Activated CD4-positive, alpha-beta T cell treated with anti-CD3 and anti-CD28 coated beads for 4 hours (primary cell): ENCODE measurements at places on chromosomes 5 and 9.

DNA sequence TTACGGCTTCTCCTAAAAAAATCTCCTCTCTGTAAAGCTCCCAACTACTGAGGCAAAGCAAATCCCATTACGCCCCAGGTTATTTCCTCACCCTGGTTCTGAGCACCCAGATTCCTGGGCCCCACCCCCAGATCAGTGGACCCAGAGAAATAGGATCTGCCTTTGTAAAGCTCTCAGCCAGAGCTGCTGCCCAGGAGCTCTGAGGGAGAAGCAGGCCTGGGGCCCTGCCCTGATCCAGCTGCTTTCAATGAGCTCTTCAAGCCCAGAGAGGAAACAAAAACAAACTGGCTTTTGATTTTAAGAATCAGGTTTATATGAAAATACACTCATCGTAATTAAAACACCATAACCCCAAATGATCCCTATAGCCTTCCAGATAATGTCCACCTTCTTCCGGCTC, 124.5 kb downstream of the C5orf15 start:
- DNase-seq = no peak

DNA sequence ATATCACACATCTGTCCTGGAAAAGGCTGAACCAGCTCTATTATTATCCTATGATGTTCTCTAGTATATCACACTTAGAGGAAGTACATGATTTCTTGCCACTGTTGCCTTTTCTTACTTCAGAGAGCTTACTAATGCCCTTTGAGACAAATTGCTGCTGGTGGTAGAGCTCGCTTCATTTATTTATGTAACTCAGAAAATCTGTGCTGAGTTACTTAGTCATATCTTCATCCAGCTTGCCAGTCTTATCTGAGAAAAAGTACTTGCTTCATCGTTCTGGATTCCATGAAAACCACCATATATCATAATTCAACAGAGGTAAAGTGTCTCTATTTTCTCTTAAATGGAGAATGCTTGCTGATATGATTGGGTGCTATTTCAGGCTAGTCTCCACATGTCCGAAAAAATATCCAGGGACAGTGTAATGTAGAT, 26.6 kb downstream of the PTPDC1 start:
- no peak for DNase-seq

DNA sequence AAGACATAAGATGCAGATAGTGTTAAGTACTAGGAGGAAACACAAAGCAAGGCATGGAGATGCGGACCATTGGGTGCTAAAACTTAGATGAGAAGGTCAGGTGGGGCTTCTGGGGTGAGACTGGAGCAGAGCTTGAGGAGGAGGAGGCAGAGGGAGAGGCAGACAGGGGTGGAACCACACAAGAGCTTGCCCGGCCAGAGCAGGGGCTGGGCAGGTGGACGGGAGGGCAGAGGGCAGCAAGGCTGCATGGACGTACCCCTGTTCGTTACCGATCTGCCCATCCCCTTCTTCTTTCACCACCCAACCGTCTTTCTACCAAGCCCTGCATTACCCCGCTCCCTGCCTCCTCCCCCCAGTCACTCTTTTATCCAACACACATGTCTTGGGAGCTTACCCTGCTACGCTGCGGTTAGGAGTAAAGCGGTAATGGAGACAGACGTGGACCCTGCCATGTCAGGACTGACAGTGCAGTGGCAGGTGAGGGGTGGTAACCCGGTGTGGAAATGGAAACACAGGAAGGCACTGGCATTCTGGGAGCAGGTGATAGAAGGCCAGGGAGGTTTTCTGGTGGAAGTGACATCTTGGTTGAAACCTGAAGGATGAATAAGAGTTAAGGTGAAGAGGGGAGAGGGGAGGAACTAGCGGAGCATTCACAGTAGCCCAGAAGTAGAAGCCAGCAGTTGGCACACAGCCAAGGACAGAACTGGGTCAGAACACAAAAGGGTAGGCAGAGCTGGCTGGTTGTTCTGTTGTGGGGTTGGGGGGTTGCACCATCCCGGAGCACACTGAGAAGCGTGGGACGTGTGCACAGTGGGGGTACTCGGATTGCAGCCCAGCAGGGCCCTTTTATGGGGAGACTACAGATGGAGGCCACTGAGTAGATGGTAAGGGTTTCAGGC, 167.2 kb downstream of the CACNA1B start:
- DNase-seq = no peak

- DNase-seq = no peak
These were observed 19.7 kb downstream of the CPEB4 start for GRCh38 chr5:173907686-173908371.

DNA sequence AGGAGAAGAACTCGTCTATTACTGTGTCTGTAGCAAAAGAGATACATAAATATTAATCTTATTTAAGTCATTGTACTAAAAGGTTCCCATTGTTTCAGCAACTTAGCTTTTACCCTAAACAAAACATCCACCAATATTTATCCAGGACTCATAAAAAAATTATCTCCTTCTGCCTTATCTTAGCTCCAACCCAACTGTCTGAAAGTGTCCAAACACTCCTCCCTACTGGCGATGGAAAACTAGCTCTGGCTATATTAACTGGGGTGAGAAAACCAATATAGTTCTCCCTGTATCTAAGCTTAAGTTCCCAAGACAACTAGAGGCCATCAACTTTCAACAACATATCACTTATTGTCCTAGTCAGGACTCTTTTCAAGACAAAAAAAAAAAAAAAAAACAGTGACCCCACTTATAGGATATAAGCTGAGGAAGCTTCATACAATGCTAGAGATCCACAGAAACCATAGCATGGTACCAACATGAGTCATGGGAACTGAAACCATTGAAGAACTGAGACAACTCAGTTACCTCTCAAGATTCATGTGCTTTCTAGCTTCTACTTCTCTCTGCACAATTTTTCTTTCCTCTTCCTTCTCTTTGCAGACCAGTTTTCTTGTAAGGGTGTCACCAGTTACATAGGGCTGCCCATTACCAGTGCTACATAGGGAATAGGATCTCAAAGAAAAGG, 150.7 kb upstream of the RASA1 start:
- DNase-seq = no peak

- no peak for DNase-seq
These were observed 18.2 kb downstream of the SLC22A5 start for GRCh38 chr5:132387640-132388117.

DNA sequence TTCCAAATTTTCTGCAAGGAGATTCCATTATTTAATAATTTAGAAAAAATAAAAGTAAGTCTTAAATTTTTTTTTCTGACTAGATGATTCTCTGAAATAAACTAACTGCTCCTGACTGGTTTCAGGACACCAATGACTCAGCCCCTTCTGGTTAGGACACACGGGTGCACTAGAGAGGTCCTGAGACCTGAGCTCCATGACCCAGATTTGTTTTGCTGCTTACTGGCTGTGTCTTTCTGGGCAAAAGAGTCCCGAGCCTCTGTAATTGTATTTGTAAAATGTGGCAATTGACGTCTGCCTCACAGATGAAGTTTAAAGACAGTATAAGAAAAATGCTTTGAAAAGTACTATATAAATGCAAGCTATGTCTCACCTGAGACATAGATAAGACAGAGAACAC, 89.1 kb downstream of the SLC24A2 start:
- DNase-seq = no peak

GRCh38 chr9:113875459-113876150, 504 bp upstream of the ZNF618 start:
- DNase-seq = no peak

DNA sequence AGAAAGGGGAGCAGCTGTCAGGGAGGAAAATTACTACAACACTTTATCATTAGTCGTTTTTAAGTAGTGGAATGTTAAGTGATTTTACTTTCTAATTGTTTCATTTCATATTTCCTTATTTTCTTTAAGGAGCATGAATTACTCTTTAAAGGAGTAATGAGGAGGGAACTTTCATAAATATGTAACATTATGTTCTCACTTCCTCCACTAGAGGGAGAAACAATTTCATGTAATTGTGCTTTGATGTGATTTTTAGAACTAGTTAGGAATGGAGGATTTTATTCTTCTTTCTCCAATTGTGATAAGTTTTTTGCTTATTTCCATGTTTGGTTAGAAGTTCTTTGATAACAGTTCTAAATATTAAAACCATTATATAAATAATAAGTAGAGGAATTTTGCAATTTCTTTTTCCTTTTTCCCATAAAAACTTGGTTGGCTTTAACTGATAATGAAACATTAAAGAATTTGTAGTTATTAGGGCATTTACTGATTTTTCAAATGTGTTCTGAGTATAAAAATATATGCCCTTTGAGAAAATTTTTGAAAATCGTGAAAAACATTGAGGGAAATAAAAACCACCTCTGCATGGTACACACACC, 25.6 kb downstream of the CEP78 start:
- no peak for DNase-seq

GRCh38 chr9:136995362-136995761, 1.0 kb downstream of the CLIC3 start:
- no peak for DNase-seq

GRCh38 chr9:28888806-28889205, 1315.5 kb upstream of the C9orf72 start:
- no peak for DNase-seq

DNA sequence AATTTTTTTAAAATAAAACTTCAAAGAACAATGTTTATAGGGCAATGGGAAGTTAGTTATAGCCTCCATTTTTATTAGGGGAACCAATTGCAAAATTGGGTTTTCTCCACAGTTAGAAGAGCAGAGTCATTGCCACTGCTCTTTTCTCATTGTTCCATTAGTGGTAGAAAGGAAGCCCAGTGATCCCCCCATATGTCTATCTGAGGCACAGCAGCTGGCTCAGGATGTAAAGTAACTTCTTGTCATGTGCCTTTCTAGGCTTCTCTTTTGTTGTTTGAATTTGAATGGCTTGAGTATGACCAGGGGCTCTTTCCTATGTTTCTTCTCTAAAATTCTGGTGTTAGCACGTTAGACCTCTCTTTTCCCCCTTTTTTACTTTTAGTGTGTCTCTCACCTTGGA, 61.2 kb downstream of the UBAP1 start:
- no peak for DNase-seq

DNA sequence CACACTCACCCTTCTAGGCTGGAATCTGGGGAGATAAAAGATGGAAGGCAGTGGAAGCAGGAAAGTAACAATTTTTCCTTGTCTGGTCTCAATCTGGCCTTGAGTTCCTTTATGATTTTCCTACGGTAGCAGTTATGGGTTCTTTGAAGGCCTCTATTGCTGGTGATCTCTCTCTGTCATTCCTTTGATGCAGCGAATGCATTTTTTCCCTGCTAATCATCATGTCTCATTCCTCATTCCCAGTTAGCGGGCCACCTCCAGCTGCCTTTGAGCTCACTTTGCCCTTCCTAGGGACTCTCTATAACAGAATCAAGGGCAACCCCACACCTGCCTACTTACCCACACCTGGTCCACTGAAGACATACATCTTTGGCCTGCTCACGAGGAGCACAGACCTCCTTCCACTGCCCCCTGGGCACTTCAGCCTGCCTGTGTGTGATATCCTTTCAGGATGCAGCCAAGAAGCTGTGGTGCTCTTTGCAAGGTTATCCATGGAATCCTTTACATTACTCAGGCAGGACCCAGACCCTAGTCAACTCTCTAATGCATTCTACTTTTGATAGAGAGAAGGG, 191.7 kb downstream of the DRD1 start:
- DNase-seq = no peak

DNA sequence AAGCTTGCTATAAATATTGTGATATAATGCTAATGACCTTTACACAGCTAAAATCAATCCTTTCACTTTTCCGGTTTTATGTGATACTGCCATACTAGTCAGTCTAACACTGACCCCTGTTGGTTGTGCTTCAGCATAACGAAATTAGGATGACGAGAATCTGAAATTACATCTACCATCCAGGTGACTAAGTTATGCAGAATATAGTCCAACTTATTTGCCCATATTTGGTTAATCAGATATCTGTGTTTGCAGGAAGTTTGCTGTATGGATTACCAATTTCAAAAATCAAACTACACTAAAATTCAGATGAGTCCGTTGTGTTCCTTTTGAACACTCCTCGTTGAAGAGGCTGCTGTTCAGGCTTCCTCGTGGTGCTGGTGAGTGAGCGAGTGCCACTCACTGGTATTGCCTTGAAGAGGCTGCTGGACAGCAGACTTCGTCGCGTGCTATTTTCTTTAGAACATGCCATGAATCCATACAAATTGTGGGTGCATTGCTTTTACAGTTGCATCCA, 32.5 kb downstream of the TENT4A start:
- DNase-seq = peak; percentile 33

- no peak for DNase-seq
These were observed 456.3 kb downstream of the HINT1 start for GRCh38 chr5:130708754-130709153.

DNA sequence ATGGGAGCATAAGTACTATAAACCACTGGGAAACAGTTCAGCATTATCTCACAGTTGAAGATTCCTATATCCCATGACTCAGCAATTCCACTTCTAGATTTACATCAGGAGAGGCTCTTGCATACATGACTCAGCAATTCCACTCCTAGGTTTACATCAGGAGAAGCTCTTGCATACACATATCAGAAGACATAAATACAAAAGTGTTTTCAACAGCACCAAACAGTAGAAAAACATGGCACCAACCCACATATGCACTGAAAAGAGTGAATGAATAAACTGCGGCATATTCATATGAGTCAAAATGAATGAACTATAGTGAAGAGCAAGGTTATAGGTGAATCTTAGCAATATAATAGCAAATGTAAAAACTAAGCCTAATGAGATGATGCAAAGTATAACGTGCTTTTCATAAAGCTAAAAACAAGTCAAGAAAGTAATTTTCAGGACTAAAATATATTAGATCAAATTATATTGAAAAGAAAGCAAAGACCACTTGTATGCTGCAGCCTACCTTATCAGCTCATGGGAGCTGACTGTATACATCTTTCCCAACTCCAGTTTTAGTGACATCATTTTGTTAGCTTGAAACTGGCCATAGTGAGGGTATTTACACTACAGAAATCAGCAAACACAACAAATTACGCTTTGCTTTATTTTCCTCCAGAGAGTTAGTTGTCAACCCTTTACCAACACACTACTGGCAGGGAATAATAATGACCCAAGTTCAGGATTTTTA, 95.8 kb downstream of the ANKRD18B start:
- no peak for DNase-seq
